Stimulated activated CD8-positive, alpha-beta memory T cell treated with anti-CD3 and anti-CD28 coated beads, Interleukin-15, amount 100 ng/mL, for 48 hours (primary cell): ENCODE measurements at places on chromosomes 1 and 21.

DNA sequence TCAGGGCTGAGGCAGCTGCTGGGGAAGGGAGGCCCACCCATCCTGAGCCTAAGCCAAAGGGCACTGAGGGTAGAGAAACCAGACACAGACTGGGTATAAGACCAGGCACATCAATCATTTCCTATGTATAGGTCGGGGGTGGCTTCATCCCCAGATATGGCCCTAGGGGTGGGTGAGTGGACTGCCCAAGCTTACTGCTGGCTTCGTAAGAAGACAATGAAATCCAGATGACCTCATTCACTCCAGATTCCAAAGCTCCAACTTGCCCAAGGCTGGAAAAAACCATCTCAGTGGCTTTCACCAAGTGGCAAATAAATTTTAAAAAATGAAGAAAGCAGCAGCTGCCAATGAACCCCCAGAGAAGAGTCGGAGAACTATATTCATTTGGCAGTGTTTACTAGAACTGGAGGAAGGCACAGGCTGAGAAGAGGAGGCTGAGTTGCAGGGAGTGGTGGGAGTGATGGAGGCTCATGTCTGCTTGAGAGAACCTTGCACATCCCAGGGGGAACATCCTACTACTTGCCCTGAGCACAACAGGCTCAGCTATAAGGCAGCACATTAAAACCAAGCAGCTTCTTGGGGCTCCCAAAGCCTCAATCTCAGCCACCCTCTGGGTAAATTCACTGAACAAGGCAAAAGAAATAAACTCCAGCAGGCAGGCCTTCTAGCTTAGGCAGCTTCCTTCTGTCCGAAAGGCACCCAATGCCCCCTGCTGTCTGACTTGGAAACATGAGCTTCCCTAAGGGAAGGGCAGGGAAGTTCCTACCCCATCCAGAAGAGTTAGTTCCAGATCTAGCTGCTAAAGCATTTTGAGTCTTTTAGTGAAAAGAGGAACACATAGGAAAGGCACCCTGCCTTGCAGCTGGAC, 14.1 kb downstream of the PEA15 start:
- no peak for DNase-seq

GRCh38 chr1:63688302-63688890, 85.4 kb upstream of the ROR1 start:
- DNase-seq: no peak

- no peak for DNase-seq
Measured at GRCh38 chr1:244326757-244327156, 125.0 kb downstream of the ADSS2 start.

DNA sequence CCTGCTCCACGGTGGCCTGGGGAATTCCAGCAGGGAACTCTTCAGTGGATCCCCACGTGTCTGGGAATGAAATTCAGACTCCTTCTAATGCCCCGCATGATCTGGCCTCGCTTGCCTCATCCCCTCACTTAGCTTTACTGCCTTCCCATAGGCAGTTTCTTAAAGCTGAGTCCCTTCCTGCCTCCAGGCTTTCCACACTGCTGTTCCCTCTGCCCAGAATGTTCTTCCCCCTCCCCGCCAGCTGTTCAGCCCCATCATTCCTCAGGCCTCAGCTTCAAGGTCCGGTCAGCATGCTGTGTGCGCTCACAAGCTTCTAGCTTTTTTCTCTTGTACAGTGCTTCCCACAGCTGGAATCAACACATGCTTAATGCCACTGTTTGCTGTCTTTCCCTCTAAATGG, 54.9 kb upstream of the WASF2 start:
- DNase-seq: no peak

DNA sequence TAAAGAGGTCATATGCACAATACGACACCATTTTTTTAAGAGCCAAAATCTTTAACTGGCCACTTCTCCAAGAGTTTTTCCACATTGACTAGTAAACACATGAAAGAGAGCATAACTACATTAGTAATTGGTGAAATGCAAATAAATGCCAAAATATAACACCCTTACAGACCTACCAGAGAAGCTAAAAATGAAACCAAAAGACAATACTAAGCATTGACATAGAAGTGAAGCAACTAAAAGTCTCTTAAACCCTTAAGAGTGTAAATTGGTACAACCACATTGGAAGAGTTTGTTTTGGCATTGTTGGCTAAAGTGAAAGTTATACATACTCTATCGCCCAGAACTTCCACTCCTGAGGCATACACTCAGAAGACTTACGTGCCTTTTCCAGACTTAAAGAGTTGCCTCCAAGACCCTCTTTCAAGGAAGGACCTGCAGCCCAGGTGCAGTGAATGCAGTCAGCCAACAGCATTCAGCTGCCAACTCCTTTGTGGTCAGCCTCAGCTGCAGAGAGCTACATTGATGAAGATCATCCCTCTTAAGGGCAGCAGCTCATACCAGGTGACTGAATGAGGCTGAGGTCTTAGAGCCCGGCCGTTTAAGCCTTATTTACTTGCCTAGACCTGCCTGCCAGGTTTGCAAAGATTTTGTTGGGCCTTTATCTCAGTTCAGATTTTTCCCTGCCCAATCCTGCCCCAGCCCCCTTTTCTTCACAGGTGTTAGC, 839.1 kb upstream of the ADGRL2 start:
- no peak for DNase-seq

DNA sequence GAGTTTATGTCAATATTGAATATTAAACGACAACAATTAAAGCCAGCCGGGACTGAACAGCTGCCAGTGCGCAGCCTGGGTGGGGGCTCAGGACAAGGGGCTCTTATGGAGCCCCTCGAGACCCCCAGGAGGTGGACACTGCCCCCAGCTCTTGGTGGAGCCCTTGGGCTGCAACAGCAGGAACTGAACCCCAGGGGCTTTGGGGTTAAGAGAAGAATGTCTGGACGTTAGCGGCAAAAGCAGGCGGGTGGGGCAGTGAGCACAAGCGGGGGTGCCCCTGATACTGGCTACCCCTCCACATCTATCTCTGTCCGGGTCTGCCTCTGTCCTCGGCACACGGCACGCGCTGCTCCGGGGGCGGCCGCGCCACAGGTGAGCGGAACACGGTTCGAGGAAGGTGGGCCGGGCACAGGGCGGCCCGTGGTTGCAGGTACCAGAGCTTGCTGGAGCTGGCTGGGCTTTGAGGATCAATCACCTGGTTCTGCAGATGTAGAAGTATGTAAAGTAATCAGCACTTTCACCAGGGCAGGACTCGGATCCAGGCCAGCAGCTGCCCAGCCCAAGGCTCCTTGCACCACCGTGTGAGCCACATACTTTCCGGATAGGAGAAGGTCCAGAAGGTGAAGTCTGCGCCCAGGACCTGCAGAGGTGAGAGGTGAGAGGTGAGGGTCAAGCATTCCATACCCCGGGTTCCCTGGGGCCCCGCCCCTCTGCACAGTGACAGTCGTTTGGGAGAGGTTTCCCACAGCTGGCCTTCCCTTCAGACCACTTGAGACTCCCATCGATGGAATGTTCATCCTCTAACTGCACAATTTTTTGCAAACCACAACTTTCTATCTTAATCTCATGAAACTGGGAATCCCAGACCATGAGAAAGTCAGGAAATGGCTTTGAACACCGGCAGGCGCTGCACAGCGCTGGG, 12.4 kb upstream of the POFUT2 start:
- DNase-seq: no peak

DNA sequence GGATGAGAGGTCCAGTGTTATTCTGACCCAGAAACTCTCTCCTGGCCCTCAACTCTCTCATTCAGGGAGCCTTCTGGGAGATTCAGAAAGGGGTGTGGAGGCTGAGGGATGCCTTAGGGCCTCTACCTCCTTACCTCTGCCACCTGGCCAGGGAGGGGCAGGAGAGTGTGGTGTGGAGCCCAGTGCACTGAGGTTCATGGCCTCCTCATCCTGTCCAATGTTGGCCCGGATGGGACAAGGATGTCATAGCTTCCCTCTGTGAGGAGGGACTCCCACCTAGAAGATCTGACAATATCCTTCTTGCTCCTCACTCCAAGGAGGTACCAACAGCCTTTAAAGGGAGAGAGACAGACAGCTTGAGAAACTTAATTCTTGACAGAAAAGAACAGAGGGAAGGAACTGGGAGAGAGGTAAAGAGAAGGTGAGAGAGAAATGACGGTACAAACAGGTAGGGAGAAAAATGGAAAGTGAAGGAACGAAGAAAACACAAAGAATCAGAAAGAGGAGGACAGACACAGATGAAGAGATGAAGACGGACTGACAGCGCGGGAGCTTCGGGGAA, 779 bp downstream of the BEND5 start:
- no peak for DNase-seq

DNA sequence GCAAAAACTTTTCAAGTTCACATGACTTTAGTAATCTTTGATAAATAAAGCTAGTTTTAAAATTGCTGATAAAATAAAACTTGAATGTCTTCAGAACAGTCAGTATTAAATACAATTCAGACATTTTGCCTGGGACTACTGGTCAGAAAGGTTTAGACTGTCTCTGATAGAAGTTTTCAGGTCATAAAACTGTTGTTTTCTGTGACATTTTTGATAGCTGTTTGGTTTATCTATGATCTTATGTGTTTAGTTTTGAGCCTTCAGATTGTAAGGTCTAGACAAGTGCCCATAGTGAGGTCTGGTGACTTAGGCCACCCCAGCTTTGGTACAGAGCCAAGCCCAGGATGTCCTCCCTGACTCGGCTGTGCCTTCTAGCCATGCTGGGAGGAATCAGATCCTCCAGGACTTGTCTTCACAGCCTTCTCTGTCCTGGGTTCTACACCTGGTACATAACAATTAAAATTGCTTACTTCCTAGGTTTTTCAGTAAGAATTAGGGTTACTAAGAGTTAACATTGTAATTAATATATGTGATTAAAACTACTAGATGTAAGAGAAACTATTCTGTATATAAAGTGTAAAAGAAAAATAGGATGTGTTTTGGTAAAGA, 15.1 kb upstream of the DNAH14 start:
- DNase-seq: no peak

DNA sequence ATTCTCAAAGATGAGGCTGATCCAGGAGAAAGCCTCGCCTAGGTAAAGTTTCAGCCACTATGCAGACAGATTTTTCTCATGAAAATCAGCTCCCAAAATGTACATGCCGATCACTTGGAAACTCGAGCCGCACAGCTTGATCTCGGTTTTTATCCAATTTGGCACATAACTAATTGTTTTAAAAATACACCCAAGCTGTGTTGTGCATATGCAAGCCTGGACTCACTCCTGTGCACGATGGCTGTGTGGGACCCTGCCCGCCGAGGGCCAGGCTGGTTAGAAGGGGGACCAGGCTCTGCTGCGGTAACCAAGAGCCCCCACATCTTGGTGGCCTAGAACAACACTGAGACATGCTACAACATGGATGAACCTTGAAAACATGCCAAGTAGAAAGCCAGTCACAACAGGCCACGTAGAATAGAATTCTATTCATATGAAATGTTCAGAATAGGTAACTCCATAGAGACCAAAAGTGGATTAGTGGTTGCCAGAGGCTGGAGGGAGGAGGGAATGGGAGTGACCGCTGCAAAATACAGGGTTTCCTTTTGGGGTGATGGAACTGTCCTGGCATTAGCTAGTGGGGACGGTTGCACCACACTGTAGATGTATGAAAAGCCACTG, 16.1 kb upstream of the LDLRAP1 start:
- no peak for DNase-seq

DNA sequence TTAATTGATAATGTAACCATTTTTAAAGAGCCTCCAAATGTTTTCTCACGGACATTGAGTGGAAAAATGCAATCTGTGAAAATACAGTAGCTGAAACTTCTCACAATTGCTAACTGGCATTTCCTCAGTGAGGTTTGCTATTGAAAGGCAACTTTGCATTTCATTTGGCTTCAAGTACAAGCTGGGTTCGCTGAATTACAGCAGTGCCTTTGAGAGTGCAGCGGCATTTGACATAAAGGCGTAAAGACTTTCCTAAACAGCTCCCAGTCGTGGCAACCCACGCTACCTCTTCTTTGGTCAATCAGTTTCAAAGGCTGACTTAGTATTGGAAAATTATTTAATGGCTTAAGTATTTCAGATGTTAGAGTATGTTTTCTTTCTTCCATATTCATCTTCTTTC, 39.3 kb upstream of the ZBTB18 start:
- DNase-seq: no peak

- no peak for DNase-seq
Measured at GRCh38 chr21:30718239-30718909, at the start of gene KRTAP21-3. TSS of gene KRTAP21-3 (minus strand) at chr21:30718777. CDS start at chr21:30718759, 18 bp downstream.

DNA sequence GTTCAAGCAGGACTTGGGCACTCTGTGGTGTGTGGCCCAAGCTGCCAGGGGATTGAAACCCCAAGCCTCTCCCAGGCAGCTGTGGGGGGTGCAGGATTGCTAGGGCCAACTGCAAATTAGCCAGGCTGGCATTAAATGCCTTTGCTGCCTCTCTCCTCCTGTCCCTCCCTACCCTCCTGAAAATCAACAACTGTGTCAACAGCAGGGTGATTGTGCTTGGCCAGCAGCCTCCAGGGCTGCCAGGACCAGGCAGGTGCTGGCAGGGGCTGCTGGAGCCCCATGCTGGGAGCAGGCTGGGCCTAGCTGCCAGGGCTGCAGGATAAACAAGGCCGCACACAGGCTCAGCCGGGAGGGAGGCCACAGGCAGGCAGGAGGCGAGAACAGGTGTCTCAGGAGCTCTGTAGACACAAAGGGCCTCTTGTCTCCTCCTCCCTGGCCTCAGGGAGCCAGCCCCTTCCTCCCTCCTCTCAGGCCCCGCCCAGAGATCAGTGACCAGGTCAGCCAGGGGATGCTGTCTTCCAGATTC, 11.4 kb downstream of the SOX13 start:
- DNase-seq: no peak

- no peak for DNase-seq
Measured at GRCh38 chr21:36694593-36695282, 4.2 kb upstream of the SIM2 start.
